ENCODE measurements at places on chromosomes 4 and X.

DNA sequence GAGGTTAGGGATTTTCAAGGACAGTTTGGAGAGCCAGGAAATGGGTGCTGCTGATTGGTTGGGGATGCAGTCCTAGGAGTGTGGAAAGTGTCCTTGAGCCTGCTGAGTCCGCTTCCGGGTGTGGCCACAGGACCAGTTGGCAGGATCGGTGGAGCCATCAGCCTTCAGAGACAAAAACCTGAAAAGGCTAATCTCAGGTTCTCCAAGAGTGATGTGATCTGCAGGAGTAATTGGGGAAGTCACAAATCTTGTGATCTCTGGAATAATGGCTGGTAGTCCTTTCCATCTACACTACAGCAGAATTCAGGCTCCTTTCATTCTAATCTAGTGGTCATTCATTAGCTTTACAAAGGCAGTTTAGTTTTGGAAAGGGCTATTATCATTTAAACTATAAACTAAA lies 55.9 kb upstream of the BMP2K start:
- no peak for DNase-seq
- no peaks in the 10 kb centered on the region for H3K27me3 ChIP-seq
- no peaks in the 10 kb centered on the region for H3K36me3 ChIP-seq

- no peaks in the 10 kb centered on the region for H3K27me3 ChIP-seq
- no peak overlapping the region for H3K27ac ChIP-seq
- H3K36me3 ChIP-seq, result no peaks in the 10 kb centered on the region
- no peak for DNase-seq
- H3K4me1 ChIP-seq, result no peaks in the 10 kb centered on the region
- no peak overlapping the region for H3K4me3 ChIP-seq
These were observed 196.8 kb upstream of the RPS6KA3 start for GRCh38 chrX:20463296-20464075.

- H3K27ac ChIP-seq, result no peak overlapping the region
- H3K27me3 ChIP-seq, result no peaks in the 10 kb centered on the region
- no peaks in the 10 kb centered on the region for H3K36me3 ChIP-seq
- peak; percentile 83 for DNase-seq
These were observed 109.4 kb upstream of the AFAP1 start for GRCh38 chr4:8048856-8049676.

DNA sequence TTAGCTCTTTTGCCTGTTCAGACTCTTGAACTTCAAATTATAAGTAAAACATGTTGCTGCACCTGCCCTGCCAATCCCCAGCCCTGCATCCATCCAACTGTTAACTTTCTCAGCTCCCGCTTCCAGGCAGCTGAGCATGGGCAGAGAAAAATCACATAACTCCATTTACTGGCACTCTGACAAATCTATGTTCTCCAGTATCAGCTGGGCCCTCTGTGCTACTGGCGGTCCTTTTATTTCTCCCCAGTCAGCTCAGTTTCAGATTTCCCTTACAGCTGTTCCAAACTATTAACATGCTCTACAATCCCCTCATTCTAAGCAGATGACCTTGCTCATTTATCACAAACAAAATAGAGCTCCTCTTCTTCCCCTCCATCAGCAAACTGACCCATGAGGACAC lies 240.4 kb upstream of the TET2 start:
- H3K4me1 ChIP-seq, result no peaks in the 10 kb centered on the region
- H3K36me3 ChIP-seq, result no peaks in the 10 kb centered on the region
- H3K27me3 ChIP-seq, result peaks cover 7% of the 10 kb centered on the region
- H3K4me3 ChIP-seq, result no peak overlapping the region
- H3K27ac ChIP-seq, result no peak overlapping the region

- no peaks in the 10 kb centered on the region for H3K4me1 ChIP-seq
- H3K27ac ChIP-seq, result no peak overlapping the region
- no peak for DNase-seq
These were observed 94.6 kb downstream of the RASL11B start for GRCh38 chr4:52956691-52957090.

- H3K27me3 ChIP-seq, result no peaks in the 10 kb centered on the region
- peak within 1 kb of the TSS; percentile 73 for H3K27ac ChIP-seq
- peak within 1 kb of the TSS; percentile 60 for H3K4me3 ChIP-seq
- peaks cover 3% of the 10 kb centered on the region for H3K4me1 ChIP-seq
- H3K36me3 ChIP-seq, result no peaks in the 10 kb centered on the region
- peak; percentile 80 for DNase-seq
These were observed at the start of gene JADE3 for GRCh38 chrX:46912098-46912602. JADE3 (plus strand) TSS chrX:46912421; CDS start chrX:46984895, 72,474 bp downstream.

GRCh38 chr4:151604238-151604637 lies 156.6 kb downstream of the GATB start:
- peak; percentile 38 for DNase-seq
- no peak overlapping the region for H3K4me3 ChIP-seq
- no peaks in the 10 kb centered on the region for H3K27me3 ChIP-seq
- no peak overlapping the region for H3K27ac ChIP-seq

DNA sequence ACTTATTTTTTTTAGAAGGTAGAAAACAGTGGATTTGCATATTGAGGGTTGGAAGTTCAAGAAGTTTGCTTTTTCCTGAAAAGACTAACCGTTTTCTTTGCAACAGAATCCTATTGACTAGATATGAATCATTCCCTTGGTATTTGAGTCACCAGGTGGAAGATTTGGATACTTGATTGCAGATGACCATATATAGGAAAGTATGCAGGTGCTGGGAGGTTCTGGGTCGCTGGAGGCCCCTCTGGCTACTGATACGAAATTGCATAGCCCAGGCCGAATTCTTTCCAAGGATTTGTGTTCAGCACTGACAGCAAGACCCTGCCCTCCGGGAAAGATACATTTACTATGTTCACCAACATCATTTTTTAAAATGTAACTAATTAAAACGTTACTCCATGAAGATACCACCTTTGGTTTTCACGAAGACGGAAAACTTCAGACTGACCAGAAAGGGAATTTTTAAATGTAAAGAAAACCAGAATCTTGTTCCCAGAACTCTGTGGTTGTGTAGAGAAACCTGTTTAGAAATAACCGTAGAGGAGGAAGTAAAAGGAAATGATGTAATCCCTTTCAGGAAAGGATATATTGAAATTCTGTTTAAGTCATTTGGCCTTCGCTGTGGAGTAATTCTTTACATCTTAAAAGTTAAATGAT lies 946 bp downstream of the ANXA3 start:
- peak; percentile 99 for DNase-seq
- no peaks in the 10 kb centered on the region for H3K27me3 ChIP-seq
- peaks cover 7% of the 10 kb centered on the region for H3K4me1 ChIP-seq

- H3K27ac ChIP-seq, result no peak overlapping the region
- H3K36me3 ChIP-seq, result no peaks in the 10 kb centered on the region
- no peak overlapping the region for H3K4me3 ChIP-seq
- DNase-seq, result peak; percentile 81
- peaks cover 2% of the 10 kb centered on the region for H3K27me3 ChIP-seq
These were observed 127.2 kb downstream of the FNIP2 start for GRCh38 chr4:158895797-158896576.

DNA sequence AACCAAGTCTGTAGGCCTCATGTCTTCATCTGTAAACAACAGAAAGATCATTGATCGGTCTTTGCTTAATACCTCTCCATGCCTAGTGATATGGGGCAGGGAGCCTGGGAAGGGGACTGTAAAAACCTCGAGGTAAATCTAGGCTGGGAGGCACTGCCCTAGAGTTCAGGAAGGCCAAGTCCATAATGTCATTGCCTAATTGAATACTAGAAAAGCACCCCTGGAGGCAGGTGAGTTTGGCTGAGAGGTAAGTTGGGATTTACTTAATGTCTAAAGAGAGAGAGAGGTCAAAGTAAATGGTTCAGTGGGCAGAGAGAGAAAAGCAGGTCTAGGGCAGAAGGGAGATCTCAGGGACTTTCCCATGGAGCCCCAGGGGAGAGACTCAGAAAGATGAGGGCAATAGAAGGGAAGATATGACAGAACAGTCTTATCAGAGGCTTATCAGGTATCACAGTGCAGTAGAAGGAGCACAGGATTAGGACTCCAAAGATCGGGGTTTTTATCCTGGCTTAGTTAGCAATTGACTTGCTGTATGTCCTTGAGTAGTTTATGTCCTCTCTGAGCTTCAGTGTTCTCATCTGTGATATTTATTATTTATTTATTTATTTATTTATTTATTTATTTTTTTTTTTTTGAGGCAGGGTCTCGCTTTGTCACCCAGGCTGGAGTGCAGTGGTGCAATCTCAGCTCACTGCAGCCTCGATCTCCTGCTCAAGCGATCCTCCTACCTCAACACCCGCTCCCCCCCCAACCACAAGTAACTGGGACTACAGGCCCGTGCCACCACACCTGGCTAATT lies 85.2 kb downstream of the SLC16A2 start:
- no peak overlapping the region for H3K27ac ChIP-seq
- no peak for DNase-seq
- H3K4me1 ChIP-seq, result no peaks in the 10 kb centered on the region
- H3K27me3 ChIP-seq, result no peaks in the 10 kb centered on the region
- no peak overlapping the region for H3K4me3 ChIP-seq

- H3K4me1 ChIP-seq, result no peaks in the 10 kb centered on the region
- H3K27ac ChIP-seq, result no peak overlapping the region
- H3K36me3 ChIP-seq, result no peaks in the 10 kb centered on the region
- no peak overlapping the region for H3K4me3 ChIP-seq
These were observed 28.2 kb downstream of the FAM149A start for GRCh38 chr4:186132577-186133242.

DNA sequence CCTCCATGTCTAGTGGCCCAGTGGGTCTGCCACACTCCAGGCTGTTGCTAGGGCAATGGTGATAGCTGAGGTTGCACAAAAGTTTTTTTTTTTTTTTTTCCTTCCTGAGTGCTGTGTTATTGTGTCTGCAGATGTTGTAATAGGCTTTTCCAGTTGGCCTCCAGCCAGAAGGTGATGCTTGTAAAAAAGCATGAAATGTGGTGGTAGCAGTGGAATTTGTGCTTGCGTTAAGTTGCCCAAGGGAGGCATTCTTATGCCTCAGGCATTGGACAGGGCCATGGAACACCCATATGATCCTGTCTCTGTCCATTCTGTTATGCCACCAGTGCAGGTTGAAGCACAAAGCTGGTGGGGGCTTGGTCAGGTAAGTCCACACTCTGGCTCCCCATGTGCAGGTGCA lies 660.5 kb upstream of the SPANXN1 start:
- no peaks in the 10 kb centered on the region for H3K36me3 ChIP-seq
- no peaks in the 10 kb centered on the region for H3K4me1 ChIP-seq
- no peaks in the 10 kb centered on the region for H3K27me3 ChIP-seq
- DNase-seq, result no peak
- H3K27ac ChIP-seq, result no peak overlapping the region
- no peak overlapping the region for H3K4me3 ChIP-seq

GRCh38 chrX:120260369-120260768 lies 9.8 kb downstream of the ZBTB33 start:
- no peaks in the 10 kb centered on the region for H3K27me3 ChIP-seq
- no peaks in the 10 kb centered on the region for H3K4me1 ChIP-seq
- DNase-seq, result no peak
- no peak overlapping the region for H3K4me3 ChIP-seq

DNA sequence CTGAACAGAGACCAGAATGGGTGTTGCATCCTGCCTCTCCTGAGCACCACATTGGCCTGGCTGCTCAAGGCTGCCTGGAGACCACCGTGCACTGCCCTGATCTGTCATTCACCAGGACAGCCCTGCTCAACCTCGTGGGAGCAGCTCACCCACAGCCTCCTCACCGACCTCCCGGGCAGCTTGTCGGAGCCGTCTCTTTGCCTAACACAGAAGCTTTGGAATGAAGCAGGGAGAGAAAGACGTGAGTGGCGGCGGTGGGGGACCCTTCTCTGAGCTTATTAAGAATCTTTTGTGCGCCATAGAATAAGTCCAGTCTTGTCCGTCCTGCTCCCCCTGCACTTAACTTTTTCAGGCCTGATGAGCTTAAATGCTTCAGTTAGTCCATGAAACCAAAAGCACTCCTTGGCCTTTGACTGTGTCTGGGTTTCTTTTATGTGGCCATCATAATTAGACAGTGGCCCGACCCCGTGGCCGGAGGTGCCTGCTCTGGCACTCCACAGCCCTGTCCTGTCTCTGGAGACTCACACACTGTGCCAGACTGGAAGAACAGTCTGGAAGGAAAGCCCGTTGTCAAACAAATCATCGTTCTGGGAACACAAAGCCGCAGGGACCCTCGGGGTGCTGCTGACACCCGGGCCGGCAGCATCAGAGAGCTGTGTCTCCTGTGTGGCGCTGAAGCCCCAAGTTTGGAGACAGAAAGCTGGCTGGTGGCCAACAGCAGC lies 192.8 kb downstream of the BCOR start:
- no peaks in the 10 kb centered on the region for H3K36me3 ChIP-seq
- no peak overlapping the region for H3K27ac ChIP-seq
- H3K4me1 ChIP-seq, result no peaks in the 10 kb centered on the region
- no peaks in the 10 kb centered on the region for H3K27me3 ChIP-seq
- H3K4me3 ChIP-seq, result no peak overlapping the region

- H3K36me3 ChIP-seq, result no peaks in the 10 kb centered on the region
- no peak for DNase-seq
- H3K27me3 ChIP-seq, result no peaks in the 10 kb centered on the region
- no peak overlapping the region for H3K4me3 ChIP-seq
- no peaks in the 10 kb centered on the region for H3K4me1 ChIP-seq
- no peak overlapping the region for H3K27ac ChIP-seq
These were observed 54.4 kb downstream of the NBDY start for GRCh38 chrX:56783450-56783831.

- H3K4me1 ChIP-seq, result peaks cover 23% of the 10 kb centered on the region
- no peaks in the 10 kb centered on the region for H3K36me3 ChIP-seq
- no peak overlapping the region for H3K4me3 ChIP-seq
- no peak for DNase-seq
These were observed 17.6 kb downstream of the TMEM131L start for GRCh38 chr4:153483432-153484418.

DNA sequence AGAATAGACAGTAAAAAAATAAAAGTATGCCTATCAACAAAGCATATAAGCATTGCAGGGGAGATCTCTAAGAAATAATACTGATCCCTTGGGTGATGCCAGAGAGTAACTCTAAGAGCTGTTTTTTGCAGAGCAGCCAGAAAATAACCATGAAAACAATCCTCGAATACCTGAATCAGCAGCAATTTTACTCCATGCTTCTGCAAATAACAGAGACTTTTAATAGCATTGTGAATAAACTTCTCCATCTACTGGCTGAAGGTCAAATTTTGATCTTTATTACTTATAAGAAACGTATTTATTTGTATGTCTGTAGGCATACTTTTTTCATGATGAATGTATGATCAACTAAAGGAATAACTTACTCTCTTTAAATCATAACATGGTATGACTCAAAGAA lies 334.5 kb downstream of the GALNTL6 start:
- no peaks in the 10 kb centered on the region for H3K27me3 ChIP-seq
- H3K27ac ChIP-seq, result no peak overlapping the region
- DNase-seq, result no peak
- no peaks in the 10 kb centered on the region for H3K4me1 ChIP-seq
- no peak overlapping the region for H3K4me3 ChIP-seq

- no peak overlapping the region for H3K27ac ChIP-seq
- no peaks in the 10 kb centered on the region for H3K4me1 ChIP-seq
- H3K27me3 ChIP-seq, result no peaks in the 10 kb centered on the region
- H3K36me3 ChIP-seq, result no peaks in the 10 kb centered on the region
These were observed 8.5 kb upstream of the TMPRSS11D start for GRCh38 chr4:67892253-67892652.

DNA sequence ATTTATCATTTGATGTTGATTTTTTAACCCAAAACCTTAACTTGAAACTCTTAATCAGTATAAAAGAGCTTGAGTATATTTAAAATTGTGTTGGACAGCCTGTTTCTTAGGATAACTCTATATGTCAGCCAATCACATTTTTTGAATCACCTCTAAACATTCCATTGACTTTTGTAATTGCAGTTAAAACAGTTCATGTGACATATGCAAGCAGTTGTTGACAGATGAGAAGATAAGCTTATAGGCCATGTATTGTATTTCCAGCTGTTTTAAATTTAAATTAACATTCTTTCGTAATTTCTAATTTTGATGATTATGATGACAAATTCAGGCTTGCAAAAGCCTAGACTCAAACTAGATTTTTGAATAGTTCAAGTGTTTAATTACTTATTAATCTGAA lies 17.4 kb downstream of the VEGFC start:
- H3K27me3 ChIP-seq, result no peaks in the 10 kb centered on the region
- H3K4me1 ChIP-seq, result no peaks in the 10 kb centered on the region
- no peak overlapping the region for H3K27ac ChIP-seq

Data from mesendoderm (in vitro differentiated cells).